ENCODE measurements at places on chromosomes 5 and 9.

- H3K36me3 ChIP-seq = no peaks in the 10 kb centered on the region
- H3K4me3 ChIP-seq = no peak overlapping the region
- no peak overlapping the region for H3K27ac ChIP-seq
These were observed 579.7 kb upstream of the ZNF608 start for GRCh38 chr5:125326150-125326510.

GRCh38 chr9:92518199-92518598 is 17.6 kb downstream of the ECM2 start:
- no peaks in the 10 kb centered on the region for H3K27me3 ChIP-seq
- H3K27ac ChIP-seq = peak overlapping the region; percentile 14
- H3K4me3 ChIP-seq = no peak overlapping the region
- DNase-seq = no peak
- peaks cover 8% of the 10 kb centered on the region for H3K36me3 ChIP-seq
- peaks cover 3% of the 10 kb centered on the region for H3K4me1 ChIP-seq

- H3K4me3 ChIP-seq = no peak overlapping the region
- H3K4me1 ChIP-seq = peaks cover 16% of the 10 kb centered on the region
- no peak for DNase-seq
- peak overlapping the region; percentile 93 for H3K27ac ChIP-seq
- no peaks in the 10 kb centered on the region for H3K27me3 ChIP-seq
- no peaks in the 10 kb centered on the region for H3K36me3 ChIP-seq
These were observed 26.4 kb downstream of the PTPN3 start for GRCh38 chr9:109471475-109472393.

DNA sequence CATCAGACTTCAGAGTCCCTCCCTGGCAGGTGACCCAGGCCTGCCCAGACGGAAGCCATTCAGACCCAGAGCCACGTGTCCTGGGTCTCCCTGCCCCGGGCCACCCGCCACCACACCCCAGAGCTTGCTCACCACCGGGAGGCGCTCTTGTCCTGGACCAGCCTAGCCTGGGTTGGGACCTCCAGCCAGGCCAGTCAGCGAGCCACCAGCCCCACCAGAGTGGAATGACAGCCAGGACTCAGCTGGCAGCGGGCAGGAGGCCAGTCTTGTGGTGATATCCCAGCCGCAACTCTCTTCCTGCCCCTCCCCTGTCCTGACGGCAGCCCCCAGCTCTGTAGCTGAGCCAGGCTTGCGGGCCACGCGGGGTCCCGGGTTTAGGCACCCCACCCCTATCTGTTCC is 1.7 kb upstream of the PTGDS start:
- no peak for DNase-seq
- H3K4me1 ChIP-seq = peaks cover 7% of the 10 kb centered on the region
- H3K4me3 ChIP-seq = no peak overlapping the region
- H3K27ac ChIP-seq = no peak overlapping the region
- H3K27me3 ChIP-seq = no peaks in the 10 kb centered on the region

DNA sequence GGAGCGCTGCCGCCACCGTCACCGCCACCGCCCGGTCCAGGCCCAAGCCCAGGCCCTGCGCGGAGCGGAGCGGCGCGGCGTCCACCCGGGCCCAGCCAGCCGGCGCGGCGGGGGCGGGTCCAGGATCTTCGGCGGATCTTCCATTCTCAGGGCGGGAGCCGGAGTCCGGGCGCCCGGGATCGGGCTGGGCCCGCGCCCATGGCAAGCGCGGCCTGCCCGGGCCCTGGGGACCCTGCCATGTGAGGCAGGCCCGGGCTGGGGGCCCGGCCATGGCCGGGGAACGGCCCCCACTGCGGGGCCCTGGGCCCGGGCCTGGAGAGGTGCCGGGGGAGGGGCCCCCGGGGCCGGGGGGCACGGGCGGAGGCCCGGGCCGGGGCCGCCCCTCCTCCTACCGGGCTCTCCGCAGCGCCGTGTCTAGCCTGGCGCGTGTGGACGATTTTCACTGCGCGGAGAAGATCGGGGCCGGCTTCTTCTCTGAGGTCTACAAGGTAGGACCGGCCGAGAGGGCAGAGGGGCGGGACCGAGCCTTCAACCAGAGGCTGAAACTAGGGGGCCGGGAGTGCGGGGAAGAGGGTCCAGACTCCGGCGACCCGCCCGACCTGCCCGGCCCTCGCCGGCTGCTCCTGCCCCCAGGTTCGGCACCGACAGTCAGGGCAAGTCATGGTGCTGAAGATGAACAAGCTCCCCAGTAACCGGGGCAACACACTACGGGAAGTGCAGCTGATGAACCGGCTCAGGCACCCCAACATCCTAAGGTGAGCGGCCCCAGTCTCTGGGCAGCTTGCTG is 482 bp downstream of the TESK1 start:
- peaks cover 23% of the 10 kb centered on the region for H3K36me3 ChIP-seq
- H3K27ac ChIP-seq = peak overlapping the region; percentile 95
- peaks cover 14% of the 10 kb centered on the region for H3K4me1 ChIP-seq
- peak overlapping the region; percentile 97 for H3K4me3 ChIP-seq
- DNase-seq = no peak

DNA sequence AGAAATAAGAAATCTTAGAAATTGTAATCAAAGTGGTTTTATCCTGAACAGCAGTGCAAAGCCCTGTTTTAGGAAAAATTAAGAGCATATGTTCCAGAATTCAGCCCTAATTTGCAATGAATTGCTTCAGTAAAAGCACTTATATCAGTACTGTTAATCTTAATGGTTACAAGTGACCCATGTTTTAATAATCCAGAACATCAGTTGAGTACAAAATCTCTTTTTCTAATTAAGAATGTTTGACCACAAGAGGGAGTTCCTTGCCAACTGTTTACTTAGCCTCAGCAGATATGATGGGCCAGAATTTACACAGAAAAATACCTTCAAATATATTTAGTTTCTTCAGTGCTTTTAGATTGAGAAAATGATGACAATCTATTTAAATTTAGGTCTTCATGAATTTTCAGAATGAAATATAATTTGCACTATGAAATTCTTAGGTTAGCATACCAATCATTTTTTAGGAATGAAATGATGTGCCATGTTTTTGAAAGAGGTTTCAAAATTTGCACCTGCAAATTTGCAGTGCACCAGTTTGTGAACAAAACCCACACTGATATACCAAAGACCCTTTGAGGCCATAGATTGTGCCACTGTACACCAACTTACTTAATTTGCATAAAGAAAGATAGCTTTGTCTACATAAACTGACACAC is 926.3 kb upstream of the ARRDC3 start:
- H3K4me1 ChIP-seq = no peaks in the 10 kb centered on the region
- no peaks in the 10 kb centered on the region for H3K36me3 ChIP-seq
- H3K27ac ChIP-seq = no peak overlapping the region
- H3K4me3 ChIP-seq = no peak overlapping the region

DNA sequence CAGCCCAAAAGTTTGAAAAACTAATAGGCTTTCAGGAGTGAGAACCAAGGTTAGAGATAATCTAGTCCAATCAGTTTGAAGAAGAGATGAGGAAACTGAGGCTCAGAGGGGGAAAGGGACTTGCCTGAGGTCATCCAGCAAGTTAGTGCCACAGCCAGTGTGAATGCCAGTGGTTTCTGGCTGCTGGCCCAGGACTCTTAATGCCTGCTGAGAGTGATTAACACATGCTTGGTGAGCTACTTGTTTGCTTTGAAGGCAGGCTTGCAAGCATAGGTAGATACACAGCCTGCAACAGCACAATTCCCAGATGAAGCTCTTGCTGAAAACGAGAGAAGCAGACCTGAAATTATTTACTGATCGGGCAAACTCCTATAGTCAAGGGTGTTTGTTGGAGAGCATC is 591.6 kb upstream of the SGCD start:
- H3K27me3 ChIP-seq = no peaks in the 10 kb centered on the region
- no peak for DNase-seq
- H3K36me3 ChIP-seq = no peaks in the 10 kb centered on the region
- H3K4me1 ChIP-seq = no peaks in the 10 kb centered on the region
- H3K4me3 ChIP-seq = no peak overlapping the region

DNA sequence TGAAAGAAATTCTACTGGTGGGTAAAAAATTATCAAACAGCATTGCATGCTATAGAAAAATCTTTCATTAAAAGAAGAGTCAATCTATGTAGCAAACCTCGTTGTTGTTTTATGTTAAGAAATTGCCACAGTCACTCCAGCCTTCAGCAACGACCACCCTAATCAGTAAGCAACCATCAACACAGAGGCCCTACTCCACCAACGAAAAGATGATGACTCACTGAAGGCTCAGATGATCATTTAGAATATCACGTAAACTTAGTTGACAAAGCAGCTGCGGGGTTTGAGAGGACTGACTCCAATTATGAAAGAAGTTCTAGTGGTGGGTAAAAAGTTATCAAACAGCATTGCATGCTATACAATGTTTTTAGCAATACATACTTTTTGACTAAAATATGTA is 242.6 kb downstream of the DRD1 start:
- no peaks in the 10 kb centered on the region for H3K36me3 ChIP-seq
- H3K27me3 ChIP-seq = no peaks in the 10 kb centered on the region
- no peak for DNase-seq
- H3K4me3 ChIP-seq = no peak overlapping the region
- no peak overlapping the region for H3K27ac ChIP-seq

GRCh38 chr5:16909464-16909863 is 26.6 kb downstream of the MYO10 start:
- no peak for DNase-seq
- H3K27ac ChIP-seq = no peak overlapping the region
- H3K4me3 ChIP-seq = no peak overlapping the region
- H3K27me3 ChIP-seq = no peaks in the 10 kb centered on the region

DNA sequence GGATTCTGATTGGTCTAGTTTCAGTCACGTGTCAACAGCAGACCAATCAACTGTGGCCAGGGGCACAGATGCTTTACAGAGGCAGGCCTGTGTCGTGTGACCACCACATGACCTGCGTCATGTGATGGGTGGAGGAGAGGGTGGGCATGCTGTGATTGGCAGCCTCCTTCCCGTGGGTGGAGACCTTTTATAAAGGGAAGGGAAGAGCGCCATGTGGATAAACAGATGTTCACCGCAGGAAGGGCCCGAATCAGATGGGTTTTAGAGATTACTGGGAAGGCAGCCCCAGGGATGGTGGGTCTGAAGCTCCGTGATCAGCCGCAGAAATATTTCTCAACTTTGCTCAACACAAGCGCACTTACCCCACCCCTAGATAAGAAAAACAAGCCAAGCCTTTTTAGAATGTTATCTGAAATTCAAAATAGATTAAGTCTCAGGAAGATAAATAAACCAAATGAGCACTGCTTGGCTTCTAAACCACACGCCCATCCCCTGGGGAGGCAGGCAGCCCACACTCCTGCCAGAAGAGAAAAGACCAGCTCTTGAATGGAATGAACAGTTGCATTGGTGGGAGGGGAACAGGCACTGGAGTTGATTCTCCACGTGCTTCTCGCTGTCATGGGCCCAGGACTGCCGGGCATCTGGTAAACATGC is 43.6 kb downstream of the ROPN1L start:
- H3K4me3 ChIP-seq = no peak overlapping the region
- H3K36me3 ChIP-seq = no peaks in the 10 kb centered on the region
- no peaks in the 10 kb centered on the region for H3K27me3 ChIP-seq
- peak; percentile 75 for DNase-seq
